ENCODE measurements at places on chromosomes 1 and 21.

DNA sequence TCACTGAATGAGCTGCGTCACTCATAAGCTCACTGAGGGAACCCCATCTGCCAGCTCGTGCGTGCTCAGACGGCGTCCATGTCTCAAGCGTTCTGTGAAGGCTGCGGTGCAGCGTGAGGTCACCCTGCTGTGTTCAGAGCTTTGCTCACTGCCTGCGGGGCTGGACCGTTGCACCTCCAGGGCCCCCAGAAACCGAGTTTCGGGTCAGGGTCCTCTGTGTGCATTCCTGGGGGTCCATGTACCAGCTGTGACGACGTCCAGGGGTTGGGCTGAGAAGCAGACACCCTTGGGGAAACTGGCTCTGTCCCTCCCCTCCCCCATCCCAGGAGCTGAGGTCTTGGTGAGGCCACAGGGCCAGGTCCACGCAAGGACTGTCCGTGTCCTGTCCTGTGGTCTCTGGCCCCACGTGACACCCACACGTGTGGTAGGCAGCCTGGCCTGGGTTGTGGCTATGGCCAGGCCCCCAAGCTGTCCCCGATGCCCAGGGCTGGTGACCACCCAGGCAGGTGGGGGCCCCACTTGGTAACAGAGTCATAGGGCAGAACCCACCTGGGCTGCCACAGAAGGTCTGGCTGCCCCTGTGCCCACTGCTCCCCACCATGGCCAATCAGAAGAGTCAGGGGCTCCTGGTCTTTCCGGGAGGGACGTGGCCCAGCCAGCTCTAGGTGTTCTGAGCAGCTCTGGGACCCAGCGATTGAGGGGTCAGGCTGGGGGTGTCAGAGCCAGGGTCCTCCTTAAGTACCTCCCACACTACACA, 24.4 kb downstream of the FTCD start:
- no peak for DNase-seq

DNA sequence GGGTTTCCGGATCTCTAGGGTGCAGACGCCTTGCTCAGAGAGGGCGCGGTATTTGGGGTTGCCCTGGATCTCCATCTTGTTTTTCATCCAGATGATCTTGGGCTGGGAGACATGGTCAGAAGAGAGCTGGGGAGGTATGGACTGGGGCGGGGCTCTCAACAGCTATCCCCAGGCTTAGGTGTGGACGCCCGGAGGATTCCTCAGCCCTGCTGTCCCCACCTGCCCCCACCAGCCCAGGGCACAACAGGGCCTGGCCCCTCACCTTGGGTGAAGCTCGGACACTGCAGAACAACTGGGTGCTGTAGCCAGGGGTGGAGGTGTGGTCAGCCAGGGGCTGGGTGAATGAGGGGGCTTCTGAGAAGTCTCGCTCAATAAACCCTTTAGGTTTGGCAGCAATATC, 6.6 kb downstream of the MYBPH start:
- no peak for DNase-seq

GRCh38 chr1:246157516-246157915, 349.6 kb downstream of the SMYD3 start:
- no peak for DNase-seq

GRCh38 chr1:183370399-183371058, 47.7 kb downstream of the NMNAT2 start:
- DNase-seq = no peak

DNA sequence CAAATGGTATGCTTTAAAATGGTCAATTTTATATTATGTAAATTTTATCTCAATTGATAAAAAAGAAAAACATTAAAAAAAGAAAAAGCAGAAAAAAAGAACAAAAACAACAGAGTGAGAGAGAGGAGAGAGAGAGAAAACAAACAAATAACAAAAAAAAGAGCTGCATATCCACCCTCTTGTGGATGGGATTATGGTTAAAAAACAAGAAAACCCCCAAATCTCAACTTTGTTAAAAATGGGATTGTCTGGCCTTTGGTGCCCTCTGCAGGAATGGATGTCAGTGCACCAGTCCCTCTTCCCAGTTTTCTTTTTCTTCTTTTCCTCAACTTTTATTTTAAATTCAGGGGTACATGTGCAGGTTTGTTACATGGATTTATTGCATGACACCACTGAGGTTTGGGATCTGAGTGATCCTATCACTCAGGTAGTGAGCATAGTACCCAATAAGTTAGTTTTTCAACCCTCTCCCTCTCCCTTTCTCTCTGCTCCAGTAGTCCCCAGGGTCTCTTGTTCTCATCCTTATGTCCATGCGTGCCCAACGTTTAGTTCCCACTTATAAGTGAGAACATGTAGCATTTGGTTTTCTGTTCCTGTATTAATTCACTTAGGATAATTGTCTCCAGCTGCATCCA, 28.1 kb downstream of the RNF187 start:
- peak; percentile 24 for DNase-seq

DNA sequence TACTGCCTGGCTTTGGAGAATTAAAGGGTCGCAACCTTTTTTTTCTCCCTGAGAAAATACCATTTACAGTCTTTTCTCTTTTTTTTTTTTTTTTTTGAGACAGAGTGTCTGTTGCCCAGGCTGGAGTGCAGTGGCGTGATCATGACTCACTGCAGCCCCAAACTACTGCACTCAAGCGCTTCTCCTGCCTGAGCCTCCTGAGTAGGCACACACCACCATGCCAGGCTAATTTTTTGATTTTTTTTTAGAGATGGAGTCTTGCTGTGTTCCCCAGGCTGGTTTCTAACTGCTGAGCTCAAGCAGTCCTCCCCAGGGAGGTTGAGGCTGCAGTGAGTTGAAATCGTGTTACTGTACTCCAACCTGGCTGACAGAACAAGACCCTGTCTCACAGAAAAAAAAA, 24.6 kb downstream of the UBE4B start:
- no peak for DNase-seq

DNA sequence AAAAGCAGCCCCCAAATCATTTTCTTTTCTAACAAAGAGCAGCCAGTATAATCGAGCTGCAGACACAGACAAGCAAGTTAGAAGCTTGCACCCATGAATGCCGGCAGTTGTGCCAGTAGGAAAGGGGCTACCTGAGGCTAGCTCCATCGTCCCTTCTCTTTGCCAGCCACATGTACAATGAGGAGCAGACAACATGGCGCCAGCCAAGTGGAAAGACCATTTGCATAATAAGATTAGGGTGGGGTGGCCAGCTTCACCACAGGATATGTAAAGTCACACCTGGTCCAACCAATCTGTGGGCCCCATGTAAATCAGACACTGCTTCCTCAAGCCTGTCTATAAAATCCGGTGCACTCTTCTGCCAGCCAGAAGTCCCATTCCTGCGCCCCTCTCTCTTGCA, 103.7 kb downstream of the CCDC185 start:
- no peak for DNase-seq

DNA sequence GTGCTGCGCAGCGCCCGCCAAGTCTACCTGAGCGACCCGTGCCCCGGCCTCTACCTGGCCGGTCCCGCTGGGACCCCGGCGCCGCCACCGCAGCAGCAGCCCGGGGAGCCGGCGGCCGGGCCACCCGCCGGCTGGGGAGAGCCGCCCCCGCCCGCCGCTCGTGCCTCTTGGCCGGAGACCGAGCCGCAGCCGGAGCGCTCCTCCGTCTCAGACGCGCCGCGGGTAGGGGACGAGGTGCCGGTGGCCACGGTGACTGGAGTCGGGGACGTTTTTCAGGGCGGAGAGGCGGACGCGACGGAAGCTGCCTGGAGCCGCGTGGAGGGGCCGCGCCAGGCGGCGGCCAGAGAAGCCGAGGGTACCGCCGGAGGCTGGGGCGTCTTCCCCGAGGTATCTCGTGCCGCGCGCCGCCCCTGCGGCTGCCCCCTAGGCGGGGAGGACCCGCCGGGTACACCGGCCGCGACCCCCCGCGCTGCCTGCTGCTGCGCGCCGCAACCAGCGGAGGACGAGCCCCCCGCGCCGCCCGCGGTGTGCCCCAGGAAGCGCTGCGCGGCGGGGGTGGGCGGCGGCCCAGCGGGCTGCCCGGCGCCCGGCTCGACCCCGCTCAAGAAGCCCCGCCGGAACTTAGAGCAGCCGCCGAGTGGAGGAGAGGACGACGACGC, 646 bp downstream of the IER5 start:
- peak; percentile 22 for DNase-seq

DNA sequence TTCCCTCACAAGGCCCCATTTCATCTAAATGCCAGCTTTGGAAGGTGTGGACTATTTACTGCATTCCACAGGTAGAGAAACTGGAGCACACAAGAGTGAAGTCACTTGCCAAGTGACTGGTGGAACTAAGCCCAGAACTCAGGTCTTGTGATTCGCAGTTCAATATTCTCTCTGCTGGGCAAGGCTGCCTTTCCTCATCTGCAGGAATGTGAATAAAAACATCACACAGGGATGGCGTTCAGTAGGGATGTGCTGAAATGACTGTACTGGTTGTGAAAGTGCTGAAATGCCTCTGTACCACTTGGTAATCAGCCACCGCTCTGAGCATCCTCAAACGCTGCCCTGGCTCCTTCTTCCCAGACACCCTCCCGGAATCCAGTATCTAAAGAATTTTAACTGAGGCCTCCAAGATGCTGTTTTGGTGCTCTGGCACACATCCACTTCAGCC, 145.6 kb downstream of the HIVEP3 start:
- DNase-seq = no peak

DNA sequence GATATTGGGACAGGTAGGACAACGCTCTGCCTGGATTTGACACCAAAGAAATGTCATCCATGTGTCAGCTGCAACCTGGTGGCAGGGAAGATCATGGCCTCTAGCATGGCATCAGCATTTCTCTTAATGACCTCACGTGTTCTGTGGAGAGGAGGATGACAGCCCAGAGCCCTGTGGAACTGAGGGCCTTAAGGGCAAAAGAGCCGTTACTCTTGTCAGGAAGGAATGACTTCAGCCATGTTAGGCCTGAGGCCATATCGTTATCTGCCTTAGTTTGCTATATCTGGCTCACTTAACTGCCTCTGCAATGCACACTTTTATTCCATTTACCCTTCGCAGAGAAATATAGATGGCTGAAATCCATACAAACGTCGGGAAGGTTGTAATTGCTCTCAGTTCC, 83.2 kb upstream of the PBX1 start:
- DNase-seq = no peak

- no peak for DNase-seq
These were observed 635.1 kb downstream of the PTPRC start for GRCh38 chr1:199273837-199274379.

- DNase-seq = no peak
These were observed 35.0 kb upstream of the RGS18 start for GRCh38 chr1:192123212-192123611.

GRCh38 chr1:82625537-82625936, 824.8 kb downstream of the ADGRL2 start:
- DNase-seq = no peak

GRCh38 chr1:231465051-231465450, 43.0 kb upstream of the EGLN1 start:
- DNase-seq = no peak

DNA sequence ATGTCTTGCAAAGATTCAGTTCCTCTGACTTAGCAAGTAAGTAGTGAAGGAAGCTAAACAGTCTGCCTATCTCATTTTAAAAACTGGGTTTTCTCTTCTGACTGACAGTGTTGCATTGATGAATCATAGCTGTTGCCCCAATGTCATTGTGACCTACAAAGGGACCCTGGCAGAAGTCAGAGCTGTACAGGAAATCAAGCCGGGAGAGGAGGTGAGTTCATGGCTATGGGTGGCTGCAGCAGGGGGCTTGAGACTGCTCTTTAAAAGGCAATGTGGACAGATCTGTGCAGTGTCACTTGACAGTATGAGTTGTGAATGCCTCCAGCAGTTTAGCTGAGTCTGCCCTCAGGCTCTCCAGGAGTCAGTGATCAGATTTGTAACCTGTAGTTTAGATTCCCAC, 46.6 kb downstream of the SMYD2 start:
- no peak for DNase-seq

DNA sequence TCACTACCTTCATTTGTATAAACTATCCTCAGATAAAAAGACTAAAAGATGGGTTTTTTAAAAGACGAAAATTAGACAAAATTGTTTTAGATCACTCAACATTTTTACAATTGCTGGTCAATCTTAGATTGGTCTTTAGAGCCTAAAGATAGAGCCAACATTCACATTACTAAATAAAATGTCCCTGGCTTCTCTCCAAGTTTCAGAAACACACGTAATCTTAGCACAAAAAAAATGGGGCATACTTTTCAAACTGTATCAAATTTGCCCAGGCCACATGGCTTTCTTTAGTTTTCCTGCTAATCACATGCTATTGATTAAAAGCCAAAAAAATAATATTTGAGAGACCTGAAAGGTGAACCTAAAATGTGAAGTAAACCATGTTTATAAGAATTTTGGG, 288.1 kb downstream of the DPYD start:
- no peak for DNase-seq

DNA sequence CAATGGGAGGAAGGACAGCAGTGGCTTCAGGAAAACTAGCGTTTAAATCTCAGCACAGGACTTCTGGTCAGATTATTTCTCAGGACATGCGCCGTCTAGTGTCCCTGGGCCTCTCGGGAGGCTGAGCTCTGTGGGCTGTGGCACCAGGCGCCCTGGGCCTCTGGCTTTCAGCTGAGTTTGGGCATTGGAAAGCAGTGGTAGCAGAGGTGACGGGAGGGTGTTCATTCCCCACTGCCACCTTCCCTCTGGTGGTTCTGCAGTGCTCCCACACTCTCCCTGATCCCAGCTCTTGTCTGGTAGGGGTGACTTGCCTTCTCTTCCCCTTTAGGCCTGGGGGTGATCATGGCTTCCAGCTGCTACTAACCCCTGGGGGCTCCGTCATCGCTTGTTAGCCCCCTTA, 42.2 kb upstream of the USP1 start:
- no peak for DNase-seq

DNA sequence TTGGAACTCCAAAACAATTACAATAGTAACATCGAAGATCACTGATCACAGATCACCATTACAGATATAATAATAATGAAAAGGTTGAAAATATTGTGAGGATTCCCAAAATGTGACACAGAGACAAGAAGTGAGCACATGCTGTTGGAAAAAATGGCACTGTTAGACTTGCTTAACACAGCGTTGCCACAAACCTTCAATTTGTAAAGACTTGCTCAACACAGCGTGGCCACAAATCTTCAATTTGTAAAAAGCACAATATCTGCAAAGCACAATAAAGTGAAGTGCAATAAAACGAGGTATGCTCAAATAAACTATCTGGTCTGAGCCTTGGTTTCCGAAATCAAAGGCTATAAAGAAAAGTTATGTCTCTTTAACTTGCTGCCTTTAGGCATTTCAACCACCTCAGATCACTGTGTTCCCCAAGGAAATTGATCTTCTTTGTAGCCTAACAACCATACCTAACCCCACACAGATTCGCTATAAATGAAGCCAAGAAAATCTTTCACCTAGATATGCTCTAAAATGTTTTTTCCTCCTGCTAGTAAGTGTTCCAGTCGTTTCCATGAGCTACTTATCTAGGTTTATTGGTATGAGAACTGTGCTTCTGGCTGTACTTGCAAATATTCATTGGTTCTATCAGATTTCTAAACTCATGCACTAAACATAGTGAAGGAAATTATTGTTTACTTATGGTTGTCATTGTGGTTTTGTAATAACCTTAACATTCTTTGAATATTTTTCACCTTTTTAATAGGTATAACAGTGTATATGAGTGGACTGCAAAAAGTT, 13.1 kb upstream of the LPGAT1 start:
- DNase-seq = no peak

GRCh38 chr1:173861731-173862145, 6.1 kb downstream of the GAS5 start:
- no peak for DNase-seq
